ENCODE measurements at places on chromosomes 1 and 21.

DNA sequence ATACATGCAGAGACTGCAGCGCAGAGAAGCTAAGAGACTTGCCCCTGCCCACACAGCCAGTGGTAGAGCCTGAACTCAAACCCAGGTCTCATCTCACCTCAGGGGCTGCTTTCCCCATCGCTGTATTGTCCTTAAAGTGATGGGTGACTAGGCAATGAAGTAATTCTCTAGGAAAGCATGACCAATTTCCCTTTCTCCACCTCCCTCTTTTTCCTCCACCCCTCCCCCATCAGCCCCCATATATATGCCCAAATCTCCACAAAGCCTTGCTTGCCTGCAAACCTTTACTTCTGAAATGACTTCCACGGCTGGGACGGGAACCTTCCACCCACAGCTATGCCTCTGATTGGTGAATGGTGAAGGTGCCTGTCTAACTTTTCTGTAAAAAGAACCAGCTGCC lies at the start of gene IL24:
Gene IL24, plus strand, starts transcription at position 269 of the 400 bp plus-strand sequence. CDS start 390 bp downstream, outside the sequence.
- DNase-seq = peak; percentile 38

DNA sequence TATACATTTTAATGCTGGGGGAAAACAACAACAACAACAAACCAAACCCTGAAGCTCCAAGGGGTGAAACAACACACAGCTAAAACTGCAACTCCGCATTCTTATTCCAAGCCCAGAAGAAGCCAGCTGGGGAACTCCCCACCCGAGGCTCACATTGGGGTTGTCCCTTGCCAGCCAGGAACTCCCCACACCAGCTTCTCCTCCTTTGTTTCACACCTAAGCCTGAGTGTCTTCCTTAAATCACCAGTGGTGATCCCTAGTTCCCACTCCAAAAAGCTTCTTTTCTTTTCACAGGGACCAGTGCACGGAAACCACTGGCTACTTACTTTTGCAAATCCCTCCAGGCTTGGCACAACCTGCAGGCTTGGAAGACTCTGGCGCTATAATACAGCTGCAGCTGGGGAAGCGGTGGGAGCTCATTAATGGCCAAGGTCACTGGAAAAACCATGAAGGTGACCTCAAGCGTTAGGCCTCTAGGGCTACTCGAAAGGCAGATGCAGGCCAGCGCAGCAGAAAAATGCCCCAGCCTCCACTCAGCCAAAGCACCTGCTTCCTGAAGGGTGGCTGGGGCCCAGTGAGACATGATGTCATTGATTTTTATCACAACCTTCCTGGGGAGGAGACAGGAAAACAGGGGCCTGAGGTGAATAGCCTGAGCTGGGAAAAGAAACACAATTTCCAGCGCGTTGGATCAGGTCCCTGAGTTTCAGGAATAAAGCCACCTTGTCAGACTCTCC lies 40.1 kb downstream of the TLR5 start:
- no peak for DNase-seq

- DNase-seq = no peak
Observed at GRCh38 chr1:53959664-53960250, 13.6 kb downstream of the LRRC42 start.

DNA sequence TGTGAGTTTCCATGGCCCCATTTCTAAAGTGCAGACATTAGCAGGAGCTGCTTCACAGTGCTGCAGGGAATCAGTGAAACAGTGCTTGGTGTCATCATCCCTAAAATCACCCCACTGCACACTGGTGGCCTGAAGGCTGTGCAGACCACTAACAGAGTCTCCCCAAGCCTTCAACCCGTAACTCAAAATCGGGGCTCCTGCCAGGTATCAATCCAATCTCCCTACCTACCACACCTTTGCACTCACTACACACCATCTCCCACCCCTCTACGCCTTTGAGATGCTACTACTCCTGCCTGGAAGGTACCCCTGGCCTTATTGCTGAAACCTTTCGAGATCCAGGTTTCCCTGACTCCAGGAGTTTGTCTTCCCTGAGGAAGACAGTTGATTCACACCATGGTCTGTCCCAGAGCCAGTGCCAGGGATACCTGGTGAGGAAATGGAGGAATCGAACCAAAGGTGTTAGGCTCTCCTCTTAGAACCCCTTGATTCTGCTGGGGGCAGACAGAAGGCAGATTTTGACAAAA lies 25.5 kb downstream of the SLC2A1 start:
- DNase-seq = no peak

- DNase-seq = peak; percentile 90
Observed at GRCh38 chr1:6486433-6487011, 4.9 kb downstream of the PLEKHG5 start.

GRCh38 chr1:154751690-154752089 lies 118.4 kb downstream of the KCNN3 start:
- DNase-seq = no peak

DNA sequence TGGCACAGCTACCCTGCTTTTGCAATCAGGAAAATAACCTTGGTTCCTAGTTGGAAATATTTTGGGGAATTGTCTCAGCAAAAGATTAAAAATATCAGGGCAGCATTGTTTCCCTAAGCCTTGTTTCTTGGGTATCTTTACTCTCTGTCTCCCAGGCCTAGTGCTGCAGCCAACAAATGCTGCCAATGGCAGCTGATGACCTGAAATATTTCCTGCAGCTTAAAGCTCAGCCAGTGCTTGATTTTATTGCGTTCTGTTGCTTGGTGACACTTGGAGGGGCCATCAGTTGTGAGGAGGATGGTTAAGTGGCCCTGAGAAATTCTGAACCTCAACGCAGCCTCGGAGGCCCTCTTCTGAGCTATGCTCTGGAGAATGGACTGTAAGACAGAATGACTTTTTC lies 59.4 kb upstream of the B3GALT5 start:
- DNase-seq = no peak

DNA sequence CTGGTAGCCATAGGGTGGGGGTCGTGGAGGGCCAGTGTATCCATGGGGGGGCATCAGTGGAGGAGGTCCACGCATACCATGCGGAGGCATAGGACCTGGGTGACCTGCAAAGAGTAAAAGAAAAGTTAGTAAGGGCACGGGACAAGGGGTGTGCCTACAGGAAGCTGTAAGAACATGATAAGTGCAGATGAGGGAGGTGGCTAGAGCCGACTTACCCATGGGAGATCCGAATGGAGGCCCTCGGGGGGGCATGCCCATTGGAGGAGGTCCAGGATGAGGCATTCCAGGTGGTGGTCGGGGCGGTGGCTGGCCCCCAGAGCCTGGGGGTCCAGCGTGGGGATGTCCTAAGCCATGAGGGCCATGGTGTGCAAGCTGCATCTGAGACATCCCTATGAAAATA lies 4.0 kb downstream of the SF3B4 start:
- no peak for DNase-seq

Measured in activated CD8-positive, alpha-beta memory T cell treated with anti-CD3 and anti-CD28 coated beads, Interleukin-2, amount 10 ng/mL, durations not matched to agents 7 days and 5 days (primary cell).